ENCODE measurements at places on chromosomes 6 and 20. TPM values are rescaled to one million over a fixed set of nuclear protein-coding genes. Genes with fewer than 3 reads are reported as not detected.

The CCDC170 gene
- 5.2 TPM for polyA plus RNA-seq

The THEMIS gene
- 0.22 TPM for polyA plus RNA-seq

The TCF15 gene
- polyA plus RNA-seq: 0.28 TPM

The KCNS1 gene
- 0.51 TPM for polyA plus RNA-seq

The MCCD1 gene
- polyA plus RNA-seq: not detected

The DDX43 gene
- polyA plus RNA-seq: 1.0 TPM

The DEFB112 gene
- not detected for polyA plus RNA-seq

The BPIFB2 gene
- 0.89 TPM for polyA plus RNA-seq

The EBF4 gene
- 6.5 TPM for polyA plus RNA-seq

The TEAD3 gene
- 15.0 TPM for polyA plus RNA-seq

The DEFB121 gene
- not detected for polyA plus RNA-seq

The ACSS1 gene
- 15.8 TPM for polyA plus RNA-seq

The PCED1A gene
- 26.2 TPM for polyA plus RNA-seq

The TSHZ2 gene
- 0.93 TPM for polyA plus RNA-seq

The FUCA2 gene
- polyA plus RNA-seq: 54.6 TPM

The MRAP2 gene
- polyA plus RNA-seq: 0.34 TPM

The VAPB gene
- polyA plus RNA-seq: 21.3 TPM

The ATXN1 gene
- polyA plus RNA-seq: 11.6 TPM

The LY6G6D gene
- not detected for polyA plus RNA-seq

The PPP1R18 gene
- 155 TPM for polyA plus RNA-seq

The SLC35D3 gene
- 0.03 TPM for polyA plus RNA-seq

Measured in lung (tissue), 17 donors.